ENCODE measurements at places on chromosomes 12 and 14.

DNA sequence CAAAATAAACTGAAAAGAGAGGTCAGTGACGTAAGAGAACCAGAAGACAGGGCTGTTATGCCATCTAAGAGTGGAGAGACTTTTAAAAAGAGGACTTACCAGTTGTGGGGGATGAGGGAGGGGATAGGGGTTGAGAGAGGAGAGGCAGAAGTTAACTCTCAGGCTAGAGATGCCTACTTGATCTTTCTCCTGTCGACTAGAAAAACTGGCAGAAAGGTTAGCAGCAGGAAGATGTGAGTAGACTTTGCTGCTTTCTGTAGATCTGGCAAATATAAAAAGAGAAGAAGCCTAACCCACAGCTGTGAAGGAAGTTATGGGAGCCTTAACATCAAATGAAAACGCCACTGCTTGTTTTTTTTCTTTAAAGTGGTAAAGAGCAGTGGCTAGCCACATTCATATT is 10.7 kb downstream of the CREBL2 start:
- no peak for DNase-seq

DNA sequence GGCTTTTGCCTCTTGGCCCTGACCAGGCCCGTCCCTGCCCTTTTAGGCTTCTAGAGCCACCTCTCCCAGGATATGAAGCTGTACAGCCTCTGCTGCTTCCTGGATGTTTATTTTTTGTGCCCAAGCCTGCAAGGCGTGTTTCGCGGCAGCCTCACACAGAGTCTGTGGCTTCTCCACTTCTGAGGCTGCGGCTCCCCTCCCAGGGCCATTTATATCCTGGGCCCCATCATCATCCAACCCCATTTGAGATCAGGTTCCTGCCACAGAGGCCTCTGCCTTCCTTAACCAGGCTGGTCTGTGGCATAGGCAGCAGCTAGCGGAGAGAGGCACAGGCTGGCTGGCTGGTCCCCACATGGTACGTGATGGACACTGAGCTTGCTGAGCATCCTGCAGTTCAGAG is 114.1 kb upstream of the PWP1 start:
- DNase-seq = no peak

DNA sequence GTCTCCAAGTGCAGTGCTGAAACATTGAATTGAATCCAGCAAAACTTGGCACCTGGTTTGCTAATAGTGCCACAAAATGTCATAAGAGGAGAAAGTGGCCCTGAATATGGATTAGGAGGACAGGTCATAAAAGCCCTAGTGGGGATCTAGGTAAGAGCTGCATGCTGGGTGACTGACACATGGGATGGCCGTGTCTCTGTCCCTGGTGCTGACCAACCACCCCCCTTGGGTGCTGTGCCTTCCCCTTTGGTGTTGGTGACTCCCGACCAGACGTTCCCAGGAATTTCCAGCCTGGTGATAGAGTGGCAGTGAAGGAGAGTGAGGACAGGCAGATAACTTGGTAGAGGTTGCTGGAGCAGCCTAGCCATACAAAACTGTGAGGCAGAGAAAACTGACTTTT is 142.8 kb downstream of the VRK1 start:
- DNase-seq = peak; percentile 72

GRCh38 chr12:21183721-21184275 is 52.8 kb downstream of the SLCO1B1 start:
- no peak for DNase-seq

GRCh38 chr14:95769976-95770375 is 56.1 kb upstream of the TCL1A start:
- DNase-seq = no peak

DNA sequence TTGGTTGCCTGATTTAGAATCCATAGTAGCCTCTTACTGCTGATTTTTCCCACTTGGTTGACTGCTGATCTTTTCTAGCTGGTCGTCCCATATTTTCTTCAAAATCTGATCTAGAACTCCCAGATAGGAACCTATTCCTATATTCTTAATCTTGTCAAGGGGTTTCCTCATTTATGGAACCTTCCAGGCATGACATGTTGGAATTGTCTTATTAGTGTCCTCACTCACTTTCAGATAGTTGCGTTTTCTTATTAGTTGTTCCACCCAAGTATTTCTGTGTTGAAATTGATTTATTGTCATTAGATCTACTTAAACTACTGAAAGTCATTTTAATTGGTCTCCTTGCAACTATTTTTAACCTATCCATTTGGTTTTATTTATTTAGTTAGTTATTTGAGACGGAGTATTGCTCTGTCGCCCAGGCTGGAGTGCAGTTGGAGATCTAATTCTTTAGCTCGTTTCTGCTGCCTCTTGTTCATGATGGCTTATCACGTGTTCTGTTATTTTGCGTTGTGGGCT is 25.0 kb downstream of the KTN1 start:
- no peak for DNase-seq

DNA sequence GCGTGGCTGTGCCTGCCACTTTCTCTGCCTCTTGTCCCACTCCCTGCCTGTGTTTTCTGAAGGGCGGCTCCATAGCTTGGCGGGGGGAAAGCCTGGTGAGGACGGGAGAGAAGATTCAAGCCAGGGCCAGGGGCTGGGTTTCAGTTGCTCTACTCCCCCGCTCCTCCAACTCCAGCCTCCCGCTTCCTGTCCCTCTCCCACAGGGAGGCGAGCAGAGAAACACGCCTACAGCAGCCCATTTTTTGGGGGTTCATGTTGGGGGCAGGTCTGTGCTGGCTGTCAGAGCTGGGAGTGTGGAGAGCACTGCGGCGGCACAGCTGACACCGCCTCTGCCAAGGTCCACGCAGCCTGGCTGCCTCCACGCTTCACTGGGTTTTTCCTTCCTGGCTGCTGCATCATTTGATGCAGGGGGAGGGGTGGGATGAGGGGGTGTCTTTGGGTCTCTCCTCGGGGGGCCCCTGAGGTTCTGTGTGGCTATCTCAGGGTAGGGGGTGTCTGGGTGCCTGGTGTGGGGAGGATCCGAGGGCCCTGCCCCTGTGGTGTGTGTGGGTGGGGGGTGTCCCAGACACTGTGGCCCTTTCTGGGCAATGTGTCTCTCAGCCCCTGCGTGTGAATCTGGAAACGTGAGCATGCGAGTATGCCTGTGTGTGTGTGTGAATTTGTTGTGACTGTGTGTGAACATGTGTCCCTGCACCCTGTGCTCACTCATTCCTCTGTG is 10.7 kb upstream of the KRT80 start:
- no peak for DNase-seq

DNA sequence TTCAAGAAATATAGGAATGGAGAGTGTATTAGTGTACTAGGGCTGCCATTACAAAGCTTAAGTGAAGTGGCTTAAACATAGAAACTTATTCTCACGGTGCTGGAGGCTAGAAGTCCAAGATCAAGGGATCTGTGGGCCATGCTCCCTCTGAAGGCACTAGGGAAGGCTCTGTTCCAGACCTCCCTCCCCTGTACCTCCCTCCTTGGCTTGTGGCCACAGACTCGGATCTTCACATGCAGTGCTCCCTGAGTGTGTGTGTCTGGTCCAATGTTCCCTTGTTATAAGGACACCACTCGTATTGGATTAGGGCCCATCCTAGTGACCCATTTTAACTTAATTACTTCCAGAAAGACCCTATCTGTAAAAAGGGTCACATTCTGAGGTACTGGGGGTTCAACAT is 225.6 kb downstream of the VRK1 start:
- no peak for DNase-seq

DNA sequence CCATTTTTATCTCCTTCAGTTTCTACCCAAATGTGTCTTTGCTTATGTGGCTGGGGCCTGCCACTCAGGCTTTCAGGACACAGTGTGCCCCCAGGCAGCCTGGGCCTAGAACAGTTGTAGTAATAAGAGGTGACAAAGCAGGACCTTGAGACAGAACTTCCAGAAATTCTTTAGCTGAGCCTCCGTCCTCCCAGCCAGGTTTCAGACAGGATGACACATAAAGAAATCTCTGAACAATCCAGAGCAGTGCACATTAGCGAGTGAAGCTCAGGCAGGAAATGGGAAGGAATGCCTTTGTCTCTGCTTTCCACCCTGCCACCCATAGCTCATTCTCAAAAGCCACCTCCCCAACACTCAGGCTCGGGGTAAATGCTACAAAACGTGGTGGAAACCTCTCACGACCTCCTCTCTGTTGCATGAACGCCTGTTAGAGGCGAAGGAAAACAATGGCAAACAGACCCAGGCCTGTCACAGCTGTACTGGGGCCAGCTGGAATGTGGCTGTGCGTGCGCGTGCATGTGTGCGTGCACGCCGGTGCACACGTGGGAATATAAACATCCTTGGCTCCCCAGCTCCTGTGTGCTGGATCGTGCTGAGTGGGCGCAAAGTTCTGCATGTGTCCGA is 286.7 kb downstream of the ZFP36L1 start:
- DNase-seq = no peak

DNA sequence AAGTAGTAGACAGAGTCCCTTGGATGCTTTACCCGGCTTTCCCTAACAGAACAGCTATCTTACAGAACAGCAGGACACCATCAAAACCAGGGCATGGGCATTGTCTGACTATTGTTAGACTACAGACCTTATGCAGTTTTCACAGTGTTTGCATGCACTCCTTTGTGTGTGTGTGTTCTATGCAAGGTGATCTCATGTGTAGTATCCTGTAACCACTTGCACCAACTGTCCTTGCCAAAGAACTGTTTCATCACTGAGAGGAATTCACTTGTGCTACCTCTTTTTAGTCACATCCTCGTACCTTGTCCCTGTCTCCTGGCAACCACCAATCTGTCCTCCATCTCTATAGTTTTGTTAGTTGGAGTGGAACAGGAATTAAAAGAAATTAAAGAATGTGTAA is 183.6 kb upstream of the PZP start:
- no peak for DNase-seq

DNA sequence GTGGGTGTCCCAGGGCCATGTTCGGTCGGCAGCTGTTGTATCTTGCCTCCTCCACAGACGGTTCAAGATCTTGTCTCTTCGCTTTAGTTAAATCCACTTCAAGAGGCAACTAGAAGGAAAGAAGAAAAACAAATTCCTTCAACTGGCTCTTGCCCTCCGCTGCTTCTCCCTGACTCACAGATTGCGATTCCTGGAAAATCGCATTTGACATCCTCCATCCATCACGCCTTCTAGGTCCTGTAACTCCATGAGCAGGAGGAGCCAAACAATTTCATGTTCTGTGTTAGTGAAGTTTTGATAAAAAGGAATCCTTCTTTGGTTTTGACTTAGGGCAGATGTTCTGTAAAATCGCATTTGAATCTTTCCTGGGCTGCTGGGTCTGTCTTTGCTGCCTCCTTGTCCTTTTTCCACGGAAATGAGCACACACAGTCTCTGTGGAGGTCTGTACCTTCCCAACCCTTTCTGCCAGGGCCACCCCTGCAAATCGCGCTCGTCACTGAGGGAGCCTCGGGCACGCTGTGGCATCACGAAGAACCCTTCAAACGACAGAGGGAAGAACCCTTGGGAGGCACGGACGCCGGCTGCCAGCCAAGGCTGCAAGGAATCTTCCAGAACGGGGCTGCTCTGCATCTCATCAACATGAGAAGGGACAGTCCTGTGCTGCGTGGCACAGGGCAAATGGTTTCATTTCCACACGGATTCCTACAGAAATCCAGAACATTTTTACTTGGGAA is 32.6 kb downstream of the RAD52 start:
- DNase-seq = no peak

GRCh38 chr14:59939828-59940227 is 19.9 kb downstream of the LRRC9 start:
- no peak for DNase-seq

DNA sequence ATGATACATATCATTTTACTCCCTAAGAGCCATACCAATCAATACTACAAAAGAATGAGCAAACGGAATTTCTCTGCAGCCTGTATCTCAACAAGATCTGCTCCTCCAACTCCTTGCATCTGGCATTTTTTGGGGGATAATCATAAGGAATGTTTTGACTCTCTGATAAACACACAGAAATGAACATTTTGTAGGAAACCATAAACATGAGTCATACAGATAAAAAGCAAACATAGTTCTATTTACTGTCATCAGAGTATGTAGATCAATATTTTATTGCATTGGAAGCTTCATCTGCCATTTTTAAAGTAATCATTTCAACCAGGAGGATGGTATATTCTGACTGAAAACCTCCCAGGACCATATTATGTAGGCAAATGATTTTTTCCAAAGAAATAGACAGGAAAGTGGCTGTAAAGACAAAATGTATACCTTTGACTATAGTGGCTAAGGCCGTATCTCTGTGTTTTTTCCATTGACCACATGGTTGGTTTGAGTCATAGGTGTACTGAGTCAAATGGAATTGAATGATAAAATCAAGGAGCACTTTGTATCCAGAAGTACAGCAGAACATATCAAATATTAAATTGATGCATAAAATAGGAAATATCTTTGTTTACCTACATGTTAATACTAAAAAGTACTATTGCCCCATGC is 32.4 kb upstream of the CD69 start:
- DNase-seq = no peak

DNA sequence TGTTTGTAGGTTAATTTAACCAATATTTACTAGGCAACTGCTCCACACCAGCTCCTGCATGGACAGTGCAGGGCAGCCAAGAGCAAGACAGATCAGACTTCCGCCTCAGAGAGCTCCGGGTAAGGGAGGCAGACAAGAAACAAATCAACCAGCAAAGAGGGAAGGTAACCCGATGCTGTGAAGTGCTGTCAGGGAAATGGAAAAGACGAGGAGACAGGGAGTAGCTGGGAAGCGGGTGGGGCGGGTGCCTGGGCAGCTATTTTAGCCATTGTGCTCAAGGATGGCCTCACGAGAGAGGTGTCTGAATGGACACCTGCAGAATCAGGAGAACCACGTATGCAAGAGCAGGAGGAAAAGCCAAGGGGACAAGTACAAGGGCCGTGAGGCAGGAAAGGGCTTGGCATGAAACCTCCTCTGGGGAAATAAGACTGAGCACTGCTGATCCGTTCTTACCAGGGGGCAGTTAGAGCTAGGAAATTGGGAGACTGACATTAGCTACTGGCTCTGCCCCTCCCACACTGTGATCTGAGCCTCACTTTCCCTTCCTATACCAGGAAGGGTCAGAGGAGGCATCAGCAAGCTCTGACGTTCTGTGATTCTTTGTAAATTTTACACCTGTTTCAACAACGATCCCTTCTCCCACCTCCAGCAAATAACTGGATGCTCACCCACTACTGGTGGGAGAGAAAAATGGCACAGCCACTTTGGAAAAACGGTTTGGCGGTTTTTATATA is 6.5 kb upstream of the TMEM119 start:
- DNase-seq = no peak

- DNase-seq = no peak
Observed at GRCh38 chr12:67593461-67594330, 54.8 kb upstream of the DYRK2 start.

DNA sequence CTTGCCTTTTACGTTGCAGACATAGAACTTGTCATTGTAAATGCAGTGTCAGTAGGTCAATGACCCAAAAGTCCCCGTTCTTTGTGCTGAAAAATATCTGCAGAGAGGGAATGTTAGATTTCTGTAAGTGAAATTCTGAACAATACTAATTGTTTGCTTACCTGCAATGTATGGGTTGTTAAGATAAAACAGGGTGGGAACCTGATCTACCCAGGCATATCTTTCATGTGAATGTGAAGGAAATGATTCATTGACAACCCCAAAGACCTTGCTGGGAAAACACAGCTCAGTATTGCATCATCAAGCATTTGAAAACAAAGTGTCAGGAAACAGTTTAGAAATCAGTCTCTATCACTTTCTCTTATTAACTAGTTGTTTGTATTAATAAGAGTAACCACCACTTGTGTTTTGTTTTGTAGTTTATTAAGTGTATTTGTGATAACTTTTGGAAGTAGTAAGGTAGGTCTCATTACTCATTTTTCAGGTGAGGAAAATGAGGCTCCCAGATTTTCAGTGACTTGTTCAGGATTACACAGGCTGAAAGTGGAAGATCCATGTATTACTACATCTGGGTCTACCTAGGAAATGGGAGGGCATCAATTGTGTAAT is 57.9 kb upstream of the SLC38A2 start:
- DNase-seq = no peak

- DNase-seq = no peak
Observed at GRCh38 chr12:24424889-24425600, 475.6 kb upstream of the SOX5 start.

Measured in T47D (cell line).